ENCODE measurements at places on chromosomes 7 and 10.

GRCh38 chr10:58016614-58017013 is 251.1 kb downstream of the IPMK start:
- no peak for DNase-seq

GRCh38 chr7:106598663-106599342 is 62.2 kb downstream of the CCDC71L start:
- DNase-seq, result peak; percentile 51

GRCh38 chr10:104735036-104735756 is 94.1 kb downstream of the SORCS3 start:
- DNase-seq, result no peak

DNA sequence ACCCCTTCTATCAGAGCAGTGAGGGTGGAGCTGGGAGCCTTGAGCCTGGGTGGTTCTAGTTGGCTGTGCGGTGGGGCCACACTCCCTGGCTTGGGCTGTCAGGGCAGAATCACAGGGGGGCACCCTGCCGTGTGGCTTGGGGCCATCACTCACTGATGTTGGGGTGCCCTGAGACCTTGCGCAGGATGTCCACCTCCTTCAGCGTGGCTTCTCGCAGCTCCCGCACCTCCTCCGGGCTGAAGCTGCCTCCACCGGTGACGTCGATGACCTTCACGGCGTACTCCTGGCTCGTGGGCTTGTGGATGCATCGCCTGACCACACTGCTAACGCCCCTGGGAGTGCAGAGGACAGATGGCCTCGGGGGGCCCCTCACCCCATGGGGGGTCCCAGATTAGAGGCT is 5.3 kb downstream of the PHKG1 start:
- no peak for DNase-seq

DNA sequence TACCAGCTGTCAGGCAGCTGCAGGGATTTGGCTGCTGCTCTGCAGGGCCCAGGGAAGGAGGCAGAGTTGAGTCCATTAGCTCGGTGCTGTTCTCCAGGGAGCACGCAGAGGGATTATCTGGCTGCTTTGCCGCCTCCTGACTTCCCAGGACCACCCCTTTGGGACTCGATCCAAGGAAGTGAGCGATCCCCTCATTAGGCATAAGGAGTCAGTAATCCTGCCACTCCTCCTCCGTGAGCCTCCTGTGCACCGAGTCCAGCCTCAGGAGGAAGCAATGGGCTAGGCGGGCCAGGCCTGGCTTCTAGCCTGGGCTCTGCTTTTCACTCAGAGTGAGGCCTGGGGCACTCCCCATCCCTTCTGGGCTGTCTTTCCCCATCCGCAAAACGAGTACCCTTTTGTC is 417.9 kb downstream of the RPS24 start:
- no peak for DNase-seq

DNA sequence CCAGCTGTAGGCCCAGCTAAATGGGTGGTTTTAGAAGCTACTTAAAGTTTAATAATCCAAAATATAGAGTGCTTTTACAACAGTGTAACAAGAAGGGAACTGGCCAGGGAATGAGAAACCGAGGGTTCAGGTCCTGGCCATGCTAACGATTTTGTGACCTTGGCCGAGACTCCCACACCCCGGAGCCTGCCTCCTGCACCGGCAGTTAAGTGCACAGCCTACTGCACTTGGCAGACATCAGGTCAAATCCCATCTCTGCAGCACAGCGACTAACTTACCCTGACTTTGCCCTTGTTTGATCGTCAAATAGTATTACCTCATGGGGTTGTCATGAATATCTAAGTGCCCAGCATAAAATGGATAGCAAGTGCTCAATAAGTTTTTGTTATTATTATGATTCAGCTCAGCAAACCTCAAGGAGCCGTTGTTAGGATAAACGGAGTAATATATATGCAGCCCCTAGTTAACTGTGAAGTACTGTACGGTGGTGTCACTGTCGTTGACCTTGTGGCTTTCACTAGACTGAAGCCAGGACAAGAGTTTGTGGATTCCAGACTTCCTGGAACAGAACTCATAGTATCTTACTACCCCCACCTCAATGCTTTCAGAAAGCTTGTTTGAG is 35.5 kb downstream of the LYZL1 start:
- no peak for DNase-seq

GRCh38 chr10:22244001-22244400 is 26.2 kb upstream of the EBLN1 start:
- no peak for DNase-seq

DNA sequence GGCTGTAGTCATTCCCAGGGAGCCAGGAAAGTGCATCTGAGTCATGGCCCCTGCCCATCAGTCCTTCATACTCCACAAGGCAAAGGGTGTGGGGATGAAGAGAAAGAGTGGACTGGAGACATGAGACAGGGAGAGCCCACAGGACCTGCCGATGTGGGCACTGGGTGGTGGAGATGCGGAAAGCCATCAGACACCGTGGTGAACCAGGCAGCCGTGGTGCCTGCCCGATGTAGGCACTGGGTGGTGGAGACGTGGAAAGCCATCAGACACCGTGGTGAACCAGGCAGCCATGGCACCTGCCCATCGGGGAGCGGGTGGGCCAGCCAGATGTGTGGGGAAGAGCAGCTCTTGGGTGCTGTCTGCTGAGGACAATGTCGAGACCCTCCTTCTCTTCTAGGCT is 58.6 kb downstream of the AFAP1L2 start:
- no peak for DNase-seq

- DNase-seq, result no peak
Measured at GRCh38 chr7:20450536-20450935, 119.8 kb downstream of the ITGB8 start.

DNA sequence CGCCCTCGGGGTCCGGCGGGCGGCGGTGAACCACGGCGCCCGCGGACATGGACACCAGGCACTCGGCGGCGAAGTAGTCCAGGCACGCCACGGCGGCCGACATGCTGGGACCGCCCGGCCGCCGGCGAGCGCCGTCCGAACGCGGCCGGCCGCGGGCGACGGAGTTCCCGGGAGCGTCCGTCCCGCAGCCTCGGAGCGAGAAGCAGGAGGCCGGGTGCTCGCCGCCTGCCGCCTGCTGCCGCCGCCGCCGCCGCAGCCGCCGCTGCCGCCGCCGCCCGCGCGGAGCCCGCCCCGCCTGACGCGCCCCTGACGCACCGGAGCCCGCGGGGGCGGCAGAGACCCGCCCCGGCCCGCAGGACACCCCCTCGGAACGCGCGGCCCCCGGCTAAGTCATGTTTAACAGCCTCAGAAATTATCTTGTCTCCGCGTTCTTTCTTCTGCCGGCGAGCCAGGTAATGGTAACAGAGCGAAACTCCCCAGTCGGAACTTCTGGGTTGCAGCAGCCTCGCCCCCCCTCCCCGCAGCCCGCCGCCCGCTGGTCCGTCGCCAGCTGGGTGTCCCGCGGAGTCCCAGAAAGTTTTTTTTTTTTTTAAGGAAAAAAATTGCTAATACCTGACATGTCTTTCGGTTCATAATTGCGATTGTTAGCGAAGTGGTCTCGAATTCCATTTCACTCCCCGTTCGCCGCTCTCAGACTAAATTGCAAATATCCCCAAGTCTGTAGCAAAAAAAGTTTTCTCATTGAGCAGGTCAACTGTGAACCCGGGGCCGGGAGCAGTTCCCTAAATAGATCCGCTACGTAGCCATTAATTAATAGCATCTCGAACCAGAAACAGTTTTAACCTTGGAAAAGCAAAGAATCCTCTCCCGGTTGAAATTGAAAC is at the start of gene KLF14:
TSS of gene KLF14 (minus strand) at position 277 of the 884 bp plus-strand sequence. CDS start at position 103, 174 bp downstream.
- peak; percentile 6 for DNase-seq

- no peak for DNase-seq
Measured at GRCh38 chr7:128267595-128267924, 26.5 kb downstream of the LEP start.

GRCh38 chr7:135240441-135240840 is 6.8 kb downstream of the STRA8 start:
- no peak for DNase-seq

DNA sequence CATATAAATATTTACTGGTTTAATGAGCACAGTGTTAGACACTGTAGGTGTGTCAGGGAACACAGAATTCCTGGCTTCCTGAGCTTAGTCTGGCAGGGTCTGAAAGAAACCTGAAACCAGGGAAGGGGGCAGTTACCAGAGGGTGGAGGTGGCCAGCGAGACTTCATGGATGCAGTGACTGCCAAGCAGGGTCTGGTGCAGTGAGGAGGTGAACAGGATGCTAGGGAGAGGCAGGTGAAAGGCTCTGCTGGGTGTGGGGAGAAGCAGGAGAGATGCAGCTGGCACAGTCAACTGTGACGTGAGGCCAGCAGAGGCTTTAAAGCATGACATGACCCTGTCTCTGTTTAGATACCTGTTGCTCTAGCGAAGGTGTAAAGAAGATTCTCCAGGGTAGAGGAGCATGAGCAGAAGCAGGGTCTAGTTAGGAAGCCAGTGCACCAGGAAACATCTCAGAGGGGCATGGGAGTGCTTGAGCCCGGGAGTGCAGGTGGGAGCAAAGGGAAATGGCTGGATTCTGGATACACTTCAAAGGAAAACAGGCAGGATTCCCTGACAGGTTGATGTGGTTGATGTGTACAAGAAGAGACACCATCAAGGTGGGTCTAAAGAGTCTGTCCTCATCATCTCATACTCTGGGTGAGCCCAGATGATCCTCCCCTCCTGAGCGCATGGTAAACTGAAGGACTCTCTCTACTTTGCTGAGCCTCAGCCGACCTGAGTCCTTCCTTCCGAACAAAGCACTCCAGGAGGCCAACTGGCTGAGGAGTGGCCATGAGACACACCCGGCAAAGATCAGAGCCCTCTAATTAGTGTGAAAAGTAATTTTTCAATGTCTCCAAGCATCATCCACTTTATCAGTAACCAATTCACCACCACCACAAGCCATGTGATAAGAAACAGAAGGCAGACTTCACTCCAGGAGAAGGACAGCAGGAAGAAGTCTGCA is 186.8 kb downstream of the COBL start:
- no peak for DNase-seq

DNA sequence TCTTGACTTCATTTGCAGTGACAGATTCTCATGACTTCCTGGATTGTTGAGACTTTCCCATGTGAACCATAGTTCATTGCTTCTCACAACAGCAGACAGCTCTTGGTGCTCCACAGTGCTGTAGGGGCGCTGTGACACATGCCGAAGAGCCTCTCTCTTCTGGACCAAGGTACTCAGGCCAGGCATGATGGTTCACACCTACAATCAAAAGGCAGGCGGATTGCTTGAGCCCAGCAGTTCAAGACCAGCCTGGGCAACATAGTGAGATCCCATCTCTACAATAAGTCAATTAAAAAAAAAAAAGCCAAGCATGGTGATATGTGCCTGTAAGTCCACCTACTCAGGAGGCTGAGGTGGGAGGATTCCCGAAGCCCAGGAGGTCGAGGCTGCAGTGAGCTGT is 354.5 kb downstream of the GALNT17 start:
- DNase-seq, result no peak

- no peak for DNase-seq
Measured at GRCh38 chr10:94002156-94002555, 8.4 kb downstream of the PLCE1 start.

DNA sequence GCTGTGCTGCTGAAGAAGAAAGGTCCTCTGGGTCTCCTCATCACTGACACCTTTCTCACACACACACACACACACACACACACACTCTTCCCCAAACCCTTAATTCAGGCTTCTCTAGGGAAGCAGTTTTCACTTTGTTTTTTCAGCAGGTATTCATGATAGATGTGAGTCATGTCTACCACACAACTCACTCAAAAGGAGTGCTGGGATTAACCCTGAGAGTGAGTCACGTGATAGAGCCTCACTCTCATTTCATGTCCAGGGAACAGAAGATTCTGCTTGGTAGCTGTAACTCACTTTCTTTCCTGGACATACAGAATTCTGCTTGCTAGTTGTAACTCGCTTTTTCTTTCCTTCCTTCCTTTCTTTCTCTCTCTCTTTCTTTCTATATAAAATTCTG is 45.4 kb downstream of the VIM start:
- DNase-seq, result no peak

- DNase-seq, result no peak
Measured at GRCh38 chr7:50146692-50147091, 53.6 kb upstream of the ZPBP start.

DNA sequence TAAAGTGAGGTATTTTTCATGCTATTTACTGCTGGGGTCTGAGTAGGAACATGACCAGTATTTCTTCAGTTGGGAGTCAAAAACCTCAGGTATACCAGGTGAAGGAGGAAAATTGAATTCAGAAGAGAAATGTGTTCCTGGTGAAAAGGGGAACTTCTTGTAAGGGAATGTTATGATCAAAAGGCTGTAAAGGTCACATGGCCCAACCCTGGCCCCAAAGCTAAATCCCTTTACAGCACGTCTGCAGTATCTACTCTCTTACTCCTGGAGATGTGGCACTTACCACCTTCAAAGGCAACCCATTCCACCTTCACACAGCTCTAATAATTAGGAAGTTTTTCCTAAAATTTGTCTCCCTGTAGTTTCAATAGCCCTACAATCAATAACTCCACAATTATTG is 15.2 kb downstream of the PIK3AP1 start:
- DNase-seq, result no peak

DNA sequence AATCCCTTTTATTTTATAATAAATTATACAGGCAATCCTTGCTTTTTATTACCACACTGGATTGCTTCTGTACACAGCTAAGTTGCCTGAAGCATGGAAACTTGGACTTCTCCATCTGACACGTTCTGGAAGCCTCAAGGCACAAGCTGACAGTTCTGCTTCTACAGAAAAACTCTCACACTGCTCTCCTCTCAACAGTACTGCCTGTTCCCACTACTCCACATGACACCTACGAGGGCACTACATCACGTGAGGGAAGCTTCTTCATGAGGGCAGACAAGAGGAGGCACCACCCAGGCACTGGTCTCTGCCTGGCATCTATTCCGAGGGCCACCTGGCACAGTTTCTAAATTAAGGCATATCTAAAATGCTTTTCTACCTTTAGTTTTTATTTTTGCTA is 16.8 kb upstream of the FAM133B start:
- no peak for DNase-seq

DNA sequence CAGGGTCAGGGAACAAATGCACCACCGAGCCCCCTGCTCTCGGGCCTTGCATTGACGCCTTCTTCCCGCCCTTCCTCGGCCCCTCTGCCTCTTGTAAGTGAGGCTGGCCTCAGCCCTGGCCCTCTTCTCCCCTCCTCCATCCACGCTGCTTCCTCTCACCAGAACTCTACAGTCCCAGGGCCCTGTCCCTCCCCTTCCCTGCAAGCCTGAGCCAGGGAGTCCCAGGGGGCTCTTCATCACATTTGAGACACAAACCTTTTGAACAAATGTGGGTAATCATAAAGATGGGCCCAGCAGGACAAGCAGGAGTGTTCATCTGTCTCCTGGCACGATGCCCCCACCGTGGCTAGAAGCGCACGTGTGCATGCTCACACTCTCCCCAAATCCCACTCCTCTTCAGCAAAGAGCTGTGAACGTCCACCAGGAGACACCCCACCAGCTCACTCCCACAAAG is 57.7 kb downstream of the SLIT1 start:
- DNase-seq, result no peak

GRCh38 chr10:78520737-78521430 is 487.2 kb downstream of the RPS24 start:
- no peak for DNase-seq
